ENCODE measurements at places on chromosomes 11 and 22.

GRCh38 chr22:50140615-50141014 lies 29.9 kb upstream of the PANX2 start:
- no peak for DNase-seq

DNA sequence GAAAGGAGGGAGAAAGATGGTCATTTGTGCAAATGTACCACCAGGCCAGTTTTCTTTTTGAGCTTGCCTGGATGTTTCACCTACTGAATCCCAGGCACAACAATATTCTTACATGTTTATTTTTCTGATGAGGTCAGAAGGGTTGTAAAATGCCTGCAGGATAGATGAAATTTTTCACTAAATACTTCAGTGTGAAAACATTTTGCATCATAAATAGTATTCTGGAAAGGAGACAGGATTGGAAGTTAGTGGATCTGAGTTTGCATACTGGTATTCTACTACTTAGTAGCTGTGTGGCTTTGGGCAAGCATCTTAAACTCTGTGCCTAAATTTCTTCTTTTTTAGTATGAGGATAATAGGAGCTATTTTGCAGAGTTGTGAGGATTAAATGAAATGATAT lies 24.8 kb downstream of the RNF169 start:
- DNase-seq: no peak

GRCh38 chr11:128888034-128888985 lies 2.8 kb upstream of the KCNJ5 start:
- no peak for DNase-seq

- DNase-seq: peak; percentile 92
Measured at GRCh38 chr11:64007629-64008282, 21.5 kb downstream of the OTUB1 start.

- DNase-seq: no peak
Measured at GRCh38 chr11:30454111-30454510, 131.2 kb downstream of the ARL14EP start.

All from HuH-7 (cell line).